ENCODE measurements at places on chromosomes 16 and 17.

DNA sequence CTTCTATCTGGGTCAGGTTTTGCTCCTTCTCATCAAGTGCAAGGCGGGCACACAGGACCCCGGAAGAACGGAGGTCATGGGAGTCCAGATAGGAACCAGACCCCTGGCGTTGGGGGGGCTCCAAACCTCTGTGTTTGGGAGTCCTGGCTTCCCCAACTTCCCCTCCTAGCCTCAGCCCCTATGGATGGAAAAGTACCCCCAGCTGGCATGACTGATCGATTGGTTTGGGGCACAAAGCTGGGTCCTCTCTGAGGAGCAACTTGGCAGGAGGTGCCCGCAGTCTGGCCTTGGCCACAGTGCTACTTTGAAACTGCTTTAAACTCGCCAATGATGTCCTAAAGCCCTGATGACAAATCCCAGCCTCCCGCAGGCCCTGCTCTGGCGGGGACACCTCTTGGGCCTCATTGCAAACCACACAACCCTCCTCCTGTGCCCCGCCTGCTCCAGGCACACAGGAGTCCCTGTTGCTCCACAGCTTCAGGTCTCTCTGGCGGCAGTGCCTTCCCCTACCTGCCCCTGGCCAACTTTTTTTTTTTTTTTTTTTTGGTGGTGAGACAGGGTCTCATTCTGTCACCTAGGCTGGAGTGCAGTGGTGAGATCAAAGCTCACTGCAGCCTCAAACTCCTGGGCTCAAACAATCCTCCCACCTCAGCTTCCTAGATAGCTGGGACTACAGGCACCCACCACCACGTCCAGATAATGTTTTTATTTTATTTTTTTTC, 38.0 kb upstream of the SNN start:
- no peak for DNase-seq

DNA sequence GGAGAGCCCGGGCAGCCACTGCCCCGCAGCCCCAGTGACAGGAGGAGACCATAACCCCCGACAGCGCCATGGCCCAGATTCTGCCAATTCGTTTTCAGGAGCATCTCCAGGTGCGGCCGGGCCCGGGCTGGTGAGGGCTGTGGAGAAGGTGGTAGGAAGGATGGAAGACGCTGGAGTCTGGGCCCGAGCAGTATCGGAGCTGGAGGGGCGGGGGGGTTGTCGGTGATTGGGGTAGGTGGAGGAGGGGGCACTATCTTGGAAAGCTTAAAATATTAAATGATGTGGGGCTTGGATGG, 317 bp downstream of the CLTC start:
- no peak for DNase-seq

DNA sequence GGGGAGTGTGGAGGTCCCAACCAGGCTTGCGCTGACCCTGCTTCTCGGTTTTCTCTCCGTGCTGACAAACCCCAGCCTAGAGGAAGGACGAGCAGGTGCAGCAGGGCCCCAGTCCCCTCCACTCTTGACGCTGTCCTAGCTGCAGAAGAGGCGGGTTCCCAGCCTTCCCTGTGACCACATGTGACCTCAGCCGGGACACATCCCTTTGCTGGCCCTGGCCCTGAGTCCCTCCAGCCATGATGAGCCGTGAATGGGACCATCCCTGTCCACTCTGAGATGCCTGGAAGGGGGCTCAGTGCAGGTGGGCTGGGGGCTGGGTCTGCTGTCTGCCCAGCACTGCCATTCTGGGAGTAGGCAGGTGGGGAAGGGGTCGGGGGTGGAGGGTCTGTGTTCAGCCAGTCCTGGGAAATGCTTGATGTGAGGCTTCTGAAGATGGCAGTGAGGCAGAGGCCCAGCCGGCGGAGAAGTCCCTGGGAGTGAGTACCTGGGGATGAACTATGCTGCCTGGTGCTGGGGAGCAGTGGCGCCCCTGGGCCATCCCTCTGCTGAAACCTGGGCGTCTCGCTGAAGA, 1.9 kb upstream of the TUBB3 start:
- DNase-seq = no peak

- no peak for DNase-seq
Observed at GRCh38 chr16:88088161-88088581, 136.9 kb downstream of the BANP start.

DNA sequence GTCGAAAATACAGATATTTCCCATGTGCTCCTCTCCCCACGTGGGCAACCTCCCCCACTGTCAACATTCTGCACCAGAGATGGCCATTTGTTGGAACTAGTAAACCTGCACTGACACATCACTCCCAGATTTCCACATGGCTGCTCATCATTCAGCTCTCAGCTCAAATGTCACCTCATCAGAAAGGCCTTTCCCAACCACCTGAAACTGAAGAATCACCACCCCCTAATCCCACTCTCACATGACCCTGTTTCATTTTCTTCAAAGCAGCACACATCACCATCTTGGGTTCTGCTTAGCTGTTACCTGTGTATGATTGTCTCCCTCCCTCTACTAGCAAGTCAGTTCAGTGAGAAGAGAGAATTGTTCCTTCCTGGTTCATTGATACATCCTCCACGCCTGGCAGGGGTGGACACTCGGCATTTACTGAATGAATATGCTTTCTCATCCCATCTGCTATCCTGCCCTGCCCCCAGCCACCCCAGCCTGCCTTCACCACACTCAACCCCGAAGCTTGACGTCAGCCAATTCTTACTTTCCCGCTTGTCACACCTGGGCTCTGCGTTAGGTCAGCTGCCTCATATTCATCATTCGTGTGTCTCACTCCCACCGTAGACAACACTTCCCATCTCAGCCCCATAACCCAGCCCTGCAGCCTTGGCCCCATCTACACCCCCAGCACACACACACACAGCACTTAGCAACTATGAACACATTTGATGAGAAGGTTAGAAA, 1.5 kb downstream of the C17orf114 start:
- no peak for DNase-seq

DNA sequence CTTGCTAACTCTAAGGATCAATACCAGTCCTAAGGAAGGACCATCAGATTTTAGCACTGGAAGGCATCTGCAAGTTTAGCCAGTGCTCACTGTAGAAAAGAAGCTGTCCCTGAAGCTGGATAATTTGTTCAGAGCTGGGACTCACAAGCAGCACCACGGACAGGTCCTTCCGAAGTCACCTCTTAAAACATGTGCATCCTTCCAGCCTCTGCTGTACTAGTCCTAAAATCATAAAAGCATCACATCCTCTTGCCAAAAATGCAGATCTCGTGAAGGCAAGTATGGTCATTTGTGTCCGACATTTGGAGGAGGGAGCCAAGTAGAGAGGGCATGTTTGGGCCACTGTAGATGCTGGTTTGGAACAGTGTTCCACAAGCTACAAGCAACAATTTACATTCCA, 506.9 kb downstream of the RBFOX1 start:
- no peak for DNase-seq

DNA sequence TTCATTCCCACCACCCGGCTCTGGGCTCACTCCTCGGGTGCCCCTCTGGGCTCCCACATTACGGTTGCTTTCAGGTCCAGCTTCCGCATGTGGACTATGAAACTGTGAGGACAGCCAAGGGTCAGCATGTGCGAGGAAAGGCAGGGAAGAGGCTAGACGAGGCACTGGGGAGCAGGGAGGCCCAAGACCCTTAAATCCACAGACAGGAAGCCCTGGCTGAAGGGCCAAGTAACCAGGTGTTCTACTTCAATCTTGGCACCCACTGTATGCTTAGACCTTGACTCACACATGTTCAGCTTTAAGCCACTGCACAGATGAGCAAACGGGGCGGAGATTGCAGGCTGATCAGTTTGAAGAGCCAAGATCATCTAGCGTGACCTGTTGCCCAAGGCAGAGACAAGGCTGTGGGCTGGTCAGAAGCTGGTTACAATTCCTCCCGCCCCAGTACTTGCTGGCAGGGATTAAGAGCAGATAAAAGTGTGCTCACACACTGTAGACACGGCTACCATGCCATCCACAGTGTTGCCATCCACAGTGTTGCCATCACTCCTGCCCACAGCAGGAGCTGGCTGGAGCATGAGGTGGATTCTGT, at the start of gene CES4A:
Gene CES4A (plus strand): TSS at position 393 of the 592 bp plus-strand sequence. CDS start 184 bp downstream, at position 577.
- DNase-seq = no peak

- DNase-seq = no peak
Observed at GRCh38 chr17:6170349-6170748, 100.2 kb downstream of the WSCD1 start.

- DNase-seq = no peak
Observed at GRCh38 chr17:29514792-29515191, 52.0 kb downstream of the ABHD15 start.

- no peak for DNase-seq
Observed at GRCh38 chr17:69018022-69018615, 42.6 kb downstream of the ABCA9 start.

GRCh38 chr17:4584101-4584916, at the start of gene SMTNL2:
SMTNL2 (plus strand) TSS chr17:4584529; CDS start chr17:4584606, 77 bp downstream.
- DNase-seq = no peak

- DNase-seq = no peak
Observed at GRCh38 chr16:84459533-84459894, 44.9 kb downstream of the MEAK7 start.

GRCh38 chr17:82298538-82299421, 18.6 kb downstream of the CD7 start:
- DNase-seq = no peak

GRCh38 chr17:164303-165235, 16.9 kb downstream of the DOC2B start:
- DNase-seq = no peak

DNA sequence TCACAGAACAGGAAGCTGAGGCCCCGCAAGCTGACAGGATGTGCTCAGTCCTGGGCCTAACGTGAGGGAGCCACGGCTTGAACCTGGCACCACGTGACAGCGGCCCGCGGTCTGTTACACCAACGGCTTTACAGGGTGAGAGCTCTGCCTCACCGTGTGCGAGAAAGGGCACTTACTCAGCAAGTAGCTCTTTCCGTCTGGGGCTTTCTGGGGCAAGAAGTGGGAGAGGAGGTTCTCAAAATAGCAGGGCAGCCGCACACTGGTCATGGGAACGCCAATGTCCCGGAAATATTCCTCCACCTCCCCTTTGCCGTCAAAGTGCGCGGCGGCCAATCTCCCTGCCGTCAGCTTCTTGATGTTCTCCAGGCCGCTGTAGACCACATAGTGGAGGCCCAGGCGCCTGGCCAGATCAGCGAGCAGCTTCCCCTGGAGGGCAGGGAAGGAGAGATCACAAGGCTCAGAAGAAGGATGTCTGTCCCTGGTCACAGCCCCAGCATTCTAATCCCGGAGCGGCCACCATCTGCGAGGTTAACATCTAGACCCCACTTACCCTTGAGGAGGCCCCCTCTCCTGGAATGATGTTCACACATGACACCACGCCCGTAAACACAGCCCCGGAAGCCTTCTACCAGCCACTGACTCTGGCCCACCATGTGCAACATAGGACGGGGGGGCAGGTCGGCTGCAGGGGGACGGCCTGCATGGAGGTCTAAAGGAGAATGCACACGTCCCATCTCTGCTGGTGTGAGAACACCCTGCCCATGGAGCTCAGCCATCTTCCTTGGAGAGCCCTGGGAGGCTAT, 8.2 kb downstream of the NMRAL1 start:
- no peak for DNase-seq

DNA sequence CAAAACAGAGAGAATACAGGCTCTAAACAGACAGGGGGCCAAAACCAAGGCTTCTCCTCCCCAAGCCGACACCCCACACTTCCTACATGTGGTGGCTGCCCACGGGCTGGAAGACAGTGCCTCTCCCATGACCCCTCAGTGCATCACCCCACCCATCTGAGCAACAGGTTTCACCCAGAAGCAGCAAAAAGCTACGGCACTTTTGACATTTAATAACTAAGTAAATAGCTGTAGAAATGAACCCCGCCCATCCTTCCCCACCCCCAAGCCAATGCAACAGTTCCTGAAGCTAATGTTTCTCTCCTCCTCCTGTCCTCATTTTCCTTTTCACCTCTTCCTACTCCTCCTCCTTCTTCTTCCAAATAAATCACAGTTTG, 9.9 kb upstream of the SOX9 start:
- DNase-seq = no peak

DNA sequence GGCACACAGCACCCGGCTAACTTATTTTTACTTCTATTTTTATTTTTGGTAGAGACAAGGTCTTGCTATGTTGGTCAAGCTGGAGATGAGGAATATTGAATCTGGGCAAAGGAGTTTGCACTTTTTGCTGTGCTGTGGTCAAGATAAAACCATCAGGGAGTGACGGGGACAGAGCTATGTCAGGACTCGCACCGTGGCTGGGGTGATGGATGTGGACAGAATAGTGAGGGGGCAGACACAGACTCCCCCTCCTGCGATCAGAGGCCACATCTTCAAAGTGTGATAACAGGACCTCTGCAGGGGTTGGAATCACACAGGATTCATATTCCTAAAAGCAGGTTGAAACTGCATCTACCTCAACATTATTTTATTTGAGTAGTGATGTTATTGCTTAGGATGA, 25.6 kb downstream of the IL21R start:
- no peak for DNase-seq

- no peak for DNase-seq
Observed at GRCh38 chr17:72710834-72711233, 381.7 kb downstream of the SLC39A11 start.

GRCh38 chr16:1150511-1150982, 2.4 kb upstream of the CACNA1H start:
- DNase-seq = no peak

DNA sequence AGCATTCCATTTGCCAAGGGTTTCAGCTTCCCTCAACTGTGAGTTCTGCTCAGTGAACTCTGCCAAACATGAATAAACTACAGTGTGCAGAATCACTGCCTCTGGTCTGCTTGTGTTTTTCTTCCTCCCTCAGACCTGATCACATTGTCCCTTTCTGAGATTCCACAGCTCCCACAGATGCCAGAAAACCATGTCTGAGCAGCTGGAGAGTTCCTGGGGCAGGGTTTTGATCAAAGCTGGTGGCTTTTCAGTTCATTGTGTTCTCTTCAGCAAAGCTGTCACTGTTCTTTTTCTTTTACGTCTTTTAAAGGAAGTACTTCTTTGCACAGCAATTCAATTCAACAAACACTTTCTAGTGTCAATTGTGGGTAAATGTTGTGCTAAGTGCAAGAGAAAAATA, 555.8 kb downstream of the RBFOX1 start:
- DNase-seq = no peak

DNA sequence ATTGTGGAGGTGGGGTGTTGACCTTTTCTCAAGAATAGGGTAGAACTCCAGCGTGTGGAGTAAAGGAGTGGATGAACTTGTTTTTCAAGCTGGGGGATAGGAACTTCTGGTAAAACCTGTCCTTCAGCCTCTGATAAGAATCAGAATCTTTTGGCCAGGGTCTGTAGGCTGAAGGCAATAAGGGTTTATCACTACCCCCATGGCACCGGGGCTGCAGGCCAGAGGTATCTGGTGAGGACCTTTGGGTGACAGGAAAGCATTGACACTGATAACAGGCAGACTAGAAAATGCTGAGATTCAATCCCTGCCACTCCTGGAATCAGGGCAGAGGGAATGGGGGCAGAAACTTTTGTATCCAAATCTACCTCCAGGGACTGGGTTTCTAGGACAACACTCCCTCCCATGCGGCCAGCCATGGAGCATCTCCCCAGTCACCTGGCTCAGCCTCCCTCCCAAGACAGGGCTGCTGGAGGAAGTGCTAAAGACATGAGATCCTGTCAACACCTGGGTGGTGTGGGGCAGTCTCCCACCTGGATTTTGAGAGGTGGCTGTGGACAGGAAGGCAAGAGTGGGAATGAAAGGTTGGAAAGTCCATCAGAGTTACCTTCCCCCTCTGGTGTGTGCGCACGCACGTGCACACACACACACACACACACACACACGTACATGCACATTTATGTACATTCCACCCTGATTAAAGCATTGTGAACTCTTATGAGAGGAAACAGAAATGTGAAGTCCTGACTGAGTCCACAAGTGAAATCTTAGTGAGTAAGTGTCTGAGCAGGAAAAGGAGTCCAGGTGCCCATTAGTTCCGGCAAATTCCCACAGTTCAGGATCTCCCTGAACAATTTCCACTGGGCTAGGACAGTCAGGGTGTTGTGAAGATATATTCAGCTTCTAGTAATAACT, 53.1 kb upstream of the MARCHF10 start:
- DNase-seq = no peak
